ENCODE measurements at places on chromosomes 13 and 19.

- DNase-seq, result peak; percentile 48
Observed at GRCh38 chr19:41352609-41353465, 885 bp downstream of the TGFB1 start.

- DNase-seq, result no peak
Observed at GRCh38 chr13:37701306-37701705, 102.7 kb upstream of the POSTN start.

GRCh38 chr19:47730521-47730889, 14.8 kb upstream of the NOP53 start:
- DNase-seq, result no peak

DNA sequence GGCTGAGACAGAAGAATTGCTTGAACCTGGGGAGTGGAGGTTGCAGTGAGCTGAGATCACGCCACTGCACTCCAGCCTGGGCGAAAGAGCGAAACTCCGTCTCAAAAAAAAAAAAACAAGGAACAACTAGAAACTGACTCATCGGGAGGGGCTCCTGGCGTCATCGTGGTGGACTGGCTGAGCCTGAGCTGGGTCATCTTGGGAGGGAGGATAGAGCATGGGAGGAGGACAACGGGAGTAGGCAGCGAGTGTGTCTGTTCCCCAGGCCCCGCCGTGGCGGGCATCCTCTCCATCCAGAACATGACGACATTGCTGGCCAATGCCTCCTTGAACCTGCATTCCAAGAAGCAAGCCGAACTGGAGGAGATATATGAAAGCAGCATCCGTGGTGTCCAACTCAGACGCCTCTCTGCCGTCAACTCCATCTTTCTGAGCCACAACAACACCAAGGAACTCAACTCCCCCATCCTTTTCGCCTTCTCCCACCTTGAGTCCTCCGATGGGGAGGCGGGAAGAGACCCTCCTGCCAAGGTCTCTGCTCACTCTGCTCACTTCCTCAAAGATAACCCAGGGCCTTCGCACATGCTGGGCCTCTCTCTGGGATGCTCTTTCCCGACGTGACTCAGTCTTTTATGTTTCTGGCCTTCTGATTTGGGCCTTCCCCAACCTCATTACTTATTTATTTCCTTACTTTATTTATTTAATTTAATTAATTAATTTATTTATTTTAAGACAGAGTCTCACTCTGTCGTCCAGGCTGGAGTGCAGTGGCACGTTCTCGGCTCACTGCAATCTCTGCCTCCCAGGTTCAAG, 16.6 kb downstream of the DDX39A start:
- no peak for DNase-seq

DNA sequence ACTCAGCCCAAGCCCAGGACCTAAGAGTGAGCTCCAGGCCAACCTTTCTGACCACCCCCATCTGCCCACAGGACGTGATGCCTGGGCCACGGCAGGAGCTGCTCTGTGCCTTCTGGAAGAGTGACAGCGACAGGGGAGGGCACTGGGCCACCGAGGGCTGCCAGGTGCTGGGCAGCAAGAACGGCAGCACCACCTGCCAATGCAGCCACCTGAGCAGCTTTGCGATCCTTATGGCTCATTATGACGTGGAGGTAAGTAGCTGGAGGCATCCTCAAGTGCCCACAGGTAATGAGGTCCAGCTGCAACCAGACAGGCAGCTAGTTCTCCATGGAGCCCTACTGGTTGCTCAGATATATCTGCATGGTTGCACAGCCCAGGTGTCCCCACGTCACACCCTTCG, 14.8 kb downstream of the DDX39A start:
- DNase-seq, result no peak

DNA sequence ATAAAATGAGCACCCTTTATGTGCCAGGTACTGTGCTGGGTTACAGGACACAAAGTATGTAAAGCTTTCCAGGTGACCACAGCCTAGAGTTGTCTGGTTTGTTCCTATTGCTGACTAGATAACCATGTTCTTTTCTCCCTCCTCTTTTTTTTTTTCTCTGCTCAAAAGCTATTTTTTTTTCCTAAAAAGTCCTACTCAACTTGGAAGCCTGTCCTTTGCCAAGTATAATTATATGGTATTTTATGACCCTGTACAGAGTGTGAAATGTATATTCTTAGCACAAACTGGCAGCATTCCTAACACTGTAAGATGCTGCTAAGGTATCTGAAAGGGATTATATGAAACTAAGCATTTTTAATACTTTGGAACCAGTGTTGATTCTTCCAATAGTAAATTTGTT, 171.0 kb downstream of the GPC6 start:
- no peak for DNase-seq

DNA sequence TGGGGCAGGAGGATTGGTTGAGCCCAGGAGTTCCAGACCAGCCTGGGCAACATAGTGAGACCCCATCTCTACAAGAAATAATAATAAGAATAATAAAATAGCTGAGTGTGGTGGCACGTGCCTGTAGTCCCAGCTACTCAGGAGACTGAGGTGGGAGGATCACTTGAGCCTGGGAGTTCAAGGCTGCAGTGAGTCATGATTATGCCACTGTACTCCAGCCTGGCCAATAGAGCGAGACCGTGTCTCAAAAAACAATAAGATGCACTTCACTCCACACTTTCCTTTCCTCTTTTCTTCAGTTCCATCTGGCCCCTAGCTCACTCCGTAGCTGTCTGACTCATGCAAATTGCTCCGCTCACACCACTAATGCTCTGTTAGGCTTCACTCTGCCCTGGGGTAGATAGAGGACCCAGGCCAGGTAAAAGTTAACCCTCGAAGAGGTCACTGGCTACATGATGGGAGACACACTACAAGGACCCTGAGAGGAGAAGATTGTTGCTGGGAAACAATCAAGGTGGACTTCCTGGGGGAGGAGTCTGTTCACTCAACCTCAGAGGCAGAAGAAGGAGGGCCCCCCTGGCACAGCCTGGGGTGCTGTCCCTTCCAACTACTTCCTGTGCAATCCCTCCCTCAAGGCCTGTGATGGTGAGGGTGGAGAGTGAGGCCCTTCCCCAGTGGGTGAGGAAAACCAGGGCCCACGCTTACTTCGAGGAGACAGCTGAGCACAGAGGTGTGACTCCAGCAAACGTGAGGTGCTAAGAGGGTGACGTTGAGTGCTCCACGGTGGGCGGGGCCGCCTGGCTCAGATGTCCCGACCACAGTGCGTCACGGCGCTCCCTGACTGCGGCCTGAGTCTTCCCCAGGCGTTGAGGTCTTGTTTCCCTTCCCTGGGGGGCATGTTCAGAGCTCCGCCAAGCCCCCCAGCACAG, 8.8 kb upstream of the TNFSF9 start:
- DNase-seq, result no peak

DNA sequence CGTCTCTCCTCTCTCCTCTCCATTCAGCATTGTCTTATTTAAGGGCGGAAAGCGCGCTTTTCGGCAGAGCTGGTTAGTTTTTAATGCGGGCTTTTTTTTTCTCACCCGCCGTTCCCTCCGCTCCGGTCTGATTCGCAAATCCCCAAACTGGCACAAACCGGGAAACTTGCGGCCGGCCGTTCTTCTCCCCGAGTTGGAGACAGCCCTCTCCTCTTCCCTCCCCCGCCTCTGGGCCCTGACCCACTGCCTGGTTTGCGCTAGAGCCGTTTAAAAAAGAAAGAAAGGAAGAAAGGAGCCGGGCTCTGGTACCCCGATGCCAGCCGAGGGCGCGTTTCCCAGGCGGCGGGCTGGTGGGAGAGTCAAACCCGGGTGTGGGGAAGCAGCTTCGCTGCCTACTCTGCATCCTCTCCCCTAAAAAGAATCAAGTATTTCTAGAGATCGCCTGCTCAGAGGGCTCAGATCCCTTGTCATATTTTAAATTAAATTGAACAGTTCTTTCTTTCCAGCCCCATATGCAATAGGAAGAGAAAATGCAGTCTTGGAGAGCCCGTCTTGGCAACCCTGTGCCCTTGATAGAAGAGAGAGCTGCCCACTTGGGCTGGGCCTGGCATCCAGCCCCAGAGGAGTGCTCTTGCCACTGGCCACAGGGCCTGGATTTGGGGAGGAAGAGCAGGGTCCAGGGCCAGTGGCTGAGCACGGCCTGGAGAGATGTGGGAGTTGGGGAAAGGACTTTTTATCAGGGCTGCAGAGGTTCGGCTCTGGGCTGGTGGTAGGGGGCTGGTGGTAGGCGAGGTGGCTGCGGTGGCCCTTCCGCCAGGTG, 19.0 kb downstream of the NFIX start:
- DNase-seq, result no peak

GRCh38 chr19:13507053-13507611, 853 bp upstream of the CACNA1A start:
- DNase-seq, result no peak

GRCh38 chr13:28753208-28753892, 34.6 kb upstream of the SLC46A3 start:
- no peak for DNase-seq

DNA sequence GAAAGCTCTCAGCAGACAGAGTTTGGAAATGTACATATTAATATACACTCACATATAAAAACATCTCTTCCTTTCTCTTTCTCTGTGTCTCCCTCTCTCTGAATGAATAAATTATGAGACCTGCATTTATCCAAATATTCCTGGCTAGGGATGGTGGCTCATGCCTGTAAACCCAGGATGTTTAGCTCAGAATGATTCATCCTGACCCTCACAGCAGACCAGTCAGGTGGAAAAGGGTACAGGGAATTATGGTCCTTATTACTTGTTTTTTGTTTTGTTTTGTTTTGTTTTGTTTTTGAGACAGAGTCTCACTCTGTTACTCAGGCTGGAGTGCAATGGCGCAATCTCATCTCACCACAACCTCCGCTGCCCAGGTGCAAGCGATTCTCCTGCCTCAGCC, 71.1 kb downstream of the ZNF429 start:
- no peak for DNase-seq

GRCh38 chr13:43170506-43170905, 147.1 kb downstream of the DNAJC15 start:
- no peak for DNase-seq

DNA sequence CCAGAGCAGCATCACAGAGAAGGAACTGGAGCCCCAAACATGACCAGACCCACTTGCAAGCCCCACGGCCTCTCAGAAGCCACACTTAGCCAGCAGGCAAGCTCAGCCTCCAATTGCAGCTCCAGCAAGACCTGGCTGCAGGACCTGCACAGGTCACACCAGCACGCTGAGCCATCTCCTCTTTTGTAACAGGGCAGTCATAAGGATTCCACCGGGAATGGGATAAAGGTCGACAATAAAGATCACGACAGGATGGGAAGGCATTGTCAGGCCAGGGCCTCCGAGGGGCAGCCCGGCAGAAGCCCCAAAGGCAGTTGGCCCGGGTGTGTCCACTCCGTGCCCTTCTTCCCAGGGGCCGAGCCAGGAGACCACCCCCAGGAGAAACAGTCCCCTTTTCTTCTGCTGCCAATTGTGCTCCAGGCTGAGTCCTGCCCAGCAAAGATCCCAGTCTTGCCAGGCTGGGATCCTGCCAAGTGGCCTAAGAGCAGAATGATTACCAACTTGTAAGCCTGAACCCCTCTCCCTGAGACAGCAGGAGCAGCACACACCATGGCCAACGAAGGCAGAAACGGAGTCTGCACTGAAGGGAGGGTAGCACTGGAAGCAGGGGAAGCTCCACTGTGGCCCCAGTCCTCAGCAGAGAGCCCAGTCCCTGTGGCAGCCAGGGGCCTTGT, 12.5 kb downstream of the PEPD start:
- DNase-seq, result no peak

DNA sequence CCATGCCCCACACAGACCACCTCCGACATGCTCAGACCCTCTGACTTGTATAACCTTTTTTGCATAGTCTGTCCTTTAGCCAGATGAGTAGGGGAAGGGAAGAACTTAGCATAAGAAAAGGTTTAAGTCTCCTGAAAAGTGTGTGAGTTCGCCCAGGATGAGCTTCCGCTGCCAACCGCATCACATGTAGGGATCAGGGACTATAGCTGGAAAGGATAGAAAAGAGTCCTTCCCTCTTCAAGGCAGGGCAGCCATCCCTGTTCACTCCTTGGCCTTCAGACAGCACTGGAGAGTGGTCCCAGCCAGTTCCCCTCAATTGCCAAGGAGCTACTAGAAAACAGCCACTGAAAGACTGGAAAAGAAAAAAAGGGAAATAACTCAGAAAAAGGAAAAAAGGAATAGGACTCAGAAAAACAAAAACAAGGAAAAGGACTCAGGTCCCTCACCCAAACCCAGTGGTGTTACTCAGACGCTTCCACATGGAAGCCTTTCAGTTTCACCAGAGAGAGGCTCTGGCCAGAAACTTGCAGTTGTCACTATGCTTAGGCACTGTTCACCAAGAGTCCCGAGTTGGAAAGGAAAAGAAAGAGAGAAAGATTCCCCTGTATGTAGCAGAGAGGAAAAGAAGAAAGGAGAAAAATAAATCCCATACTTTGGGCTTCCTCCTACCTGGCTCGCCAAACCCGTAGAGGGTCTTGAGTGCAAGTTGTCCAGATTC, 5.6 kb upstream of the TM9SF2 start:
- no peak for DNase-seq

GRCh38 chr13:38283346-38283745, 66.3 kb upstream of the UFM1 start:
- DNase-seq, result no peak

DNA sequence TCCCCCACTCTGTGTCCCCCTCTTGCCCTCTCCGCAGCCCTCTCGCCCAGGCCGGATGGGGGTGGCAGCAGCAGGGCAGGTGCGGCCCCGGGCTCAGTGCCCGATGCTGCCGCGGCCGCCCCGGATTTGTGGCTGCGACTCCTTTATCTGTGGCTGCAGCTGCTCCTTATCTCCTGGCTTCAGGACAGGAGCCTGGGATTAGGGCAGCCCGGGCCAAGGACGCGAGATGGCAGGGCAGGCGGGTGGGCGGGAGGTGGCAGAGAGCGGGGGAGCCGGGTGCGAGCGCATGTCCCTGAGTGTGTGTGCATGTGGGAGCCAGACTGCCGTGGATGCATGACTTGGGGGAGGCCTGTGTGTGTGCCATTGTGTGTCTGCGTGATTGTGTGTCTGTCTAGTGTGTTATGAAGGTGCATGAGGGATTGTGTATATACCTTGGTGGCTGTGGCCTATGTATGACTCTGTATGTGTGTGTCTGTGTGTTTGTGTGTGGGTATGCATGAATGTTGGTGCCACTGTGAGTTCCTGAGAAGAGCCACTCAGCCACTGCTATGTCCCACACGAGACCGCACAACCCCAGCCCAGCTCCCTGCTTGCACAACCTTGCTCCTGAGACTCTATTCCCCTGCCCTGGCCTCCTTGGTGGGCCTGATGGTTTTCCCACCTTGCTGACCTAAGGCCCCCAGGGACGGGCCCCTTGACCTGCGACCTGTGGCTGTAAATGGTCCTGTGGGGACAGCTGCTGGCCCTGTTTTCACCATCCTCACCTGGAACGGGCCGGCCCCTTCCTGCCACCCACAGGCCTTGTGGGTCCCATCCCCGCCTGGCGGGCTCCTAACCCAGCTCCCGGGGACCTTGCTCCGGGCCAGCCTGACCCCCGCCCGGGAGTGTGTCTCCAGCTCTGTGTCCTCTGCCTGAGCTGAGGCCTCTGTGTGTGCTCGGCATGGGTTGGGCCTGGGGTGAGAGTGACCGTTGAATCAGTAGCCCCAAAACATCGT, 5.3 kb upstream of the NRTN start:
- DNase-seq, result no peak

GRCh38 chr13:79194727-79195126, 211.3 kb downstream of the RBM26 start:
- no peak for DNase-seq

- DNase-seq, result no peak
Observed at GRCh38 chr19:17112700-17113099, 37.1 kb downstream of the MYO9B start.

Measured in stimulated activated CD8-positive, alpha-beta memory T cell treated with anti-CD3 and anti-CD28 coated beads, Interleukin-15, amount 100 ng/mL, for 24 hours (primary cell).